ENCODE measurements at places on chromosomes 3 and 15.

DNA sequence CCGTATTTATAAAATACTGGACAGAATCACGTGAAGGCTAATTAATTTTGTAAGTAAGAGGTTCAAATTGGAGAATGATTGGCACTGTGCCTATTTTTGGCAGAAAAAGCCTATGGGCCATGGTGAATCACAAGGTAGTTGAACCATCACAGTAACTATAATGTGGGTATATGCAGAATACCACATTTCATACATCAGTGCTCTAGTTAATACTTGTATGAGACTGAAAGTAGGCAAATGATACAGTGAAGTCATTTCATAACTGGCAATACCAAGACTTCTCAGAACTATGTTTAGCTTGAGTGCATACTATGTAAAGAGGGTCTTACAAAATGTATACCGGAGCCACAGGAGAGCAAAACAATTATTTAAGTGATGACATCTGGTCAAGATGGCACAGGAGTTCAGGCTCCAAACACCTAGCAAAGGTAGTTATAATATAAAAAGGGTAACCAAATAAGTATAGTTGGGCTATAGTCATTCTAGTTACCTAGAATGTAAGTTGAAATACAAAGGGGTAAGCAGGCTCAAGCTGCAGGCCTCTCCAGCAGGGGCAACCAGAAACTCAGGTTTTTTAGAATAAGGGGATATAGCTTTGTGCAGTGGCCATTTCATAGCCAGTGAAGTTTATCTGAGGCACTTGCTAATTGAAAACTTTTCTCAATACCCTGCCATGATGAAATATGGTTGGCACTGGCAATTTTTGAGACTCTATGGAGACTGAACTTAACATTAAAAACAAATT is 19.1 kb downstream of the GPR160 start:
- no peak for DNase-seq

DNA sequence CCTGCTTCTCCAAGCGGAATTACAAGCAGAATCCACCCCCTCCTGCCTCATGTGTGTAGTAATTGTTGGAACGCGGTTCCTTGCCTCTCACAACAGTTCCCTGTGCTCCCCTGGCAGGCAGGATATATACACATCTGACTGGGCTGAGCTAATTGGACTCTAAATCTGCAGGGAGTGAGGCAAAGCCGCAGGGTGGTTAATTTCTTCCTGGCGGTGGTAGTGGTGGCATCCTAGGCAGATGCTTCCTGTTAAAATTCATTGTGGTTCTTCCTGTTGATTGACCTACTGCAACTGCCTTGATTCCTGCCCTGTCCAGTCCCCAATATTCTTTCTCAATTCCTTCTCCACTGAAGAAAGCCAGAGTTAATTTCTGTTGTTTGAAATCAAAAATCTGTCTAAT is 202.9 kb upstream of the PROK2 start:
- DNase-seq, result peak; percentile 39

- DNase-seq, result peak; percentile 59
Observed at GRCh38 chr3:41304593-41304992, 105.3 kb downstream of the CTNNB1 start.

DNA sequence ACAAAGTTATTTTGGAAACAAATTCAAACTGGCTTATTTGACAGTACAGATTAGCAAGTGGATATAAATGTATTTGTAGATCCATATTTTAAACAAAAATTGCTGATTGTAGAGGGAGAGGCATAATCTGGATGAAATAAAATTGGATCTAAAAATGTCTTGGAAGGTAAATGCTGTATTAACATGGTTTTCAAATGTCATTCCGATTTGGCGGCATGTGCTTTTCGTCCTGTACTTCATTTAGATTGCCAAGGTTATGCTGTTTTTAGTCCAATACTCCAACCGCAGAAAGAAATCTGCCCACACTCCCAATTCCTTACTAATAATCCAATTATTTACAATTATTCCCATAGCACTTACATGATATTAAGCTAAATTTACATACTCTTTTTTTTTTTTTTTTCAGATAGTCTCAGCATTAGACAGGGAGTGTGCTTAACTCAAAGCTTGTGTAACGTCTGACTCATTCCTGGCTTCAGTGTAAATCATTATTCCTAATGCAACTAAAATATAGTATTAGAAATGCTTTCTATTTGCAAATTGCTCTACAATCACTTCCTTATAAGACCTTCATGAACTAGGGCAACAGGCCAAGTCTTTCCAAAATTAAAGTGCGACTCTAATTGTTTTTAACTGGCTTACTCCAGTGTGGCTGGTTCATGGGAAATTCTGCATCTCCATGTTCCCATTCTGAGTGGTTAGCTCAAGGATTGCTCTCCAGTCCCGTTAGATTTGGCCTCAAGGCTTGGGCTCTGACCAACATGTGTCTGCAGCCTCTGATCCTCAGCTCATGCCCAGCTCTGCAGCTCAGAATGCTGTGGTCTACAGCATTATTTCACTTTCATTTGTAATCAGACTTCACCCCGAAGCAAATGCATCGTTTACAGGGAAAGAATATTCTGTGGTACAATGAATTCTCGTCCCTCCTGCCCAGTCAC is 103.9 kb downstream of the FBN1 start:
- peak; percentile 66 for DNase-seq

DNA sequence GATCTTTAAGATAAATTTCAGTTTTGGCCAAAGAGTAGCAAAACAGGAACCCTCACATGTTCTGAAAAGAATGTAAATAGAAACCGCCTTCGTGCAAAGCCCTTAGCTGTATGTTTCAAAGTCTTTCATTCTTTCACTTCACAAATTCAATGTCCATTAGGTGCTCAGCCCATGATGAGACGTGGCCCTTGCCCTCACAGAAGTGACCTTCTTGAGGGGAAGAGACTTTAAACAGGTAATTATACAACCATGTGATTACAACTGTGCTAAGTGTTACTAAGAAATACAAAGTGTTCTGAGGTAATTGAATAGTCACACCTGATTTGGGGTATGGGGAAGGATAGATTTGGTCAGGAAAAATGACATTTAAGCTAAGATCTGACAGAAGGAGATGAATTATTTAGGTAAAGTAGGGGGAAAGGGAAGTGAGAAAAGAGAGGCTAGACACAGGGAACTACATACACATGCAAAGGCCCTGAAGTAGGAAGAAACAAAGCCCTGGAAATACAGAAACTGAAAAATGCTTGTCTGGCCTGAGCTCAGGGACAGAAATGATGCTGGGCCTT is 19.6 kb downstream of the HSPBAP1 start:
- no peak for DNase-seq

- DNase-seq, result no peak
Observed at GRCh38 chr3:17259685-17260084, 374.9 kb downstream of the PLCL2 start.

- DNase-seq, result no peak
Observed at GRCh38 chr15:51931638-51932037, 39.9 kb downstream of the LEO1 start.

DNA sequence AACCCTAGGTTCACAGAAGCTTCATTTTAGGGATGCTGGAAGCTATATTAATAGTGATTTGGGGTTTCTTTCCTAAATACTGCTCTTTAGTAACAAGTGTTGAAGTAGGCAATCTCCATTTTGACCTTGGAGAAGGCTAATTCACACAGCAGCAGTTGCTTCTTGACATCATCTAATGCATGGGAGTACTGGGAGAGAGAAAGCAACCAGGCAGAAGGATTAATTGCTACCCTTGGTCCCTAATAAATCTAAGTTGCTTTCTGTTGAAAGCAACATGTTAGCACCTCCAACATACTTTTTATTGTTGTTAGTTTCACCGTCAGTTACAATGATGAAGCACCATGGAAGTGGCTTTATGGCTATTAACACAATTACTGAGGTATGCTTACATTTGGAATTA is 96.2 kb downstream of the ADAMTS9 start:
- DNase-seq, result no peak

DNA sequence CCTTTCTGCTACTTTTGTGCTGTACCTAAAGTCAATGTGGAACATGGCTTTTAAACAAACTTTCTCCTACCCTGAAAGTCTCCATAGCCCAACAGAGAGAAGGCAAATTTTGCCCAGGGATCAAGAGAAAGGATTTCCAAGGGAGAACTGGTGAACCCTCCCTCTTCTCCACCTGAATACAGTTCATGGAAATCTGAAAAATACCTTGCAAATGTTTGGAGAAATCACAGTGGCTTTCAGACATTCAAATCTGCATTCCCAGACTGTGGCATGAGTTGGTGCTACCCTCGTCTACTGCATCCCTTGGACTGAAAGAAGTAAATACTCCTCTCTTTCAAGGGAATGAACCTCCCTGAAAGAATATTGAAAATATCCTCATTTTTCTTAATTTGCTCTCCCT is 38.7 kb downstream of the ZIC4 start:
- no peak for DNase-seq

DNA sequence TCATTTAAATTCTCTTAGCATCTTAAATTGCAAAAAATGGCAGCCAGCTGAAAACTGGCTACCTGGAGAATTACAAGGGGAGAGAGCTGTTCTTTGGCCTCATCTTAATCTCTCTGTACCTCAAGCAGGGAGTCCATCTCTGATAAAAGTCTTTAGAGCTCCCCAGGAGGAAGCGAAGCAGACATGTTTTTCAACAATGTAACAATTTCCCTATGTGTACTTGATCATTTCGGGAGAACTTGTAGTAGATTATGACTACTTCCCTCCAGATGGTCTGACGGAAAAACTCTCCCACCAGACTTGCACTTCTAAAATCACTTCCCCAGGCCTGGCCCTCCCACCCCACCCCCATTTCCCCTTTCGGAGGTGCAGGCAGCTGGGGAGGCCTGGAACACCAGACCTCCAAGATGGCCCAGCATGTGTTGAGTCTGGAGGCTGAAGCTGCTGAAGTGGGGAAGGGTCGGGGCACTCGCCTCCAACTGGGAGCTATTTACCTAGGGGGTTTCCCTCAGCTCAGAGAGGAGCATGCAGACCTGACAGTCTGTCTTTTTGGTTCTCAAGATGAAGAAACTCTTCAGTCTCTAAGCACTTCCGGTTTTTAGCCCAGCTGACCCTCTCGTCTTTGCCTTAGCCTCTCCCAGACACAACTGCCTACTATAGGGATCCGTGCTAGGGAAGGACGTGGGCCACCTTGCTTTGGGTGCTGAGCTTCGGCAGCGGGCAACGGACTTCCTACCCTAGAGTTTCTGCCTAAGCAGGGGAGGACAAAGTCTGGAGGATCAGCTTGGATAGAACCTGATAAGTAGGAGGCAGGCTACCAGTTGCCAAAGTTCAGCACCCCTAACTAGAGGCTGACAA is 164.0 kb upstream of the TBL1XR1 start:
- peak; percentile 43 for DNase-seq

DNA sequence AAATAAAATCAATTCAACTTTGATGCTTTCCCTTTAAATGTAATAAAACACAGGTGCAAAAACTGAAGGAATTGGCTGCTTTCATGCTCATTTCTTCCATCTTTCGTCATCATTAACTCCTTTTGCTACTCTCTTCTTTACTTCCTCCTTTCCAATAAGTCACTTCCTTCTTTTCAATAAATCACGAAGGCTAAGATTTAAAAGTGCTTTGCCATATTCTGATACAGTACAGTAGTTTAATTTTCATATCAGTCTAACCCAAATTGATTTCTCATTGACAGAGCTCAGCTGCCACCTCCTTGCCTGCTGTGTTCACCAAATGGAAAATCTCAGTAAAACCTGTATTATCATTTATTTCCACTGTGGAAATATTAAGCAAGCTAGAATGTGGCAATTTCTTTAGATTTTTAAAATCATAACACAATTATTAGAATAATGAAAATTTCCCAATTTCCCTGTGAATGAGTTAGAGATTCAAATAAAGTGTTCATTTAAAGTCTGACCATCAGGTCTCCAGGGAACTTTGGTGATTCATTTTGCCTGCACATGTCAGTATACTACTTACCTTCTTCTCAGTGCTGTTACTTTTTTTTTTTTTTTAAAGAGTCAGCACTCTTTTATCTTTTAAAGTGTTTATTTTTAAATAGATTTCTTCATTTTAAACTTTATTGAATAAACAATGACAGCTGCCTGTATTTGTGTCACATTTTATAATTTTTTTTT is 41.6 kb downstream of the NANOGP8 start:
- no peak for DNase-seq

DNA sequence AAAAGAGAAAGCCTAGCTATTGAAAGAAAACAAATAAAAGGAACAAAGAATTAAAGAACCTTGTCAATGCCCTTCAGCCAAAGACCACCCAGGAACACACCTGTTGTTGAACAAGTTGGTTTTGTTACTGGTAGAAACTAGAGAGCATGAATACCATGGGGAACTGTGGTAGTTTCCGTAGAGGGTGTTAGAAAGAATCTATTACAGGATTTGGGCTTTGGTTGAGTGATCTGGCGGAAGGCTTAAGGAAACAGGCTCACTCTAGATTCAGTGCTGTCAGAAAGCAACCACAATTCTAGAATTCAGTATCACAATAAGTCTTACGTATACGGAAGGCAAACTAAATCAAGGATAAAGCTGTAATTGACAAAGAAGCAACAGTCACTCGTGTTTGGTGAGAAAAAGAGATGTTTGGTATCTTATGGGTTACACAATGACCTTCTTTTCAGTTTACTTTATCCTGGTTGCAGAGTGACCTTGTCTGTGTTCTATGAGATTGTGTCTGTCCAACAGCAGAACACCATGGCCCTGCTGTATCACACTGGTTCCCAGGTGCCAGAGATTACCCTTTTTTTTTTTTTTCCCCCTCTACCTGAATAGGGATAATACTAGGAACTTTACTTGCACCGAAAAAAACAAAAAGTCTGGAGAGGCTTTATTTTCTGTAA is 265.9 kb downstream of the SHQ1 start:
- no peak for DNase-seq

- no peak for DNase-seq
Observed at GRCh38 chr3:127061641-127062040, 78.7 kb downstream of the PLXNA1 start.

GRCh38 chr3:106065831-106066230 is 197.0 kb upstream of the CBLB start:
- no peak for DNase-seq

- no peak for DNase-seq
Observed at GRCh38 chr3:11610700-11611275, 32.9 kb downstream of the VGLL4 start.

DNA sequence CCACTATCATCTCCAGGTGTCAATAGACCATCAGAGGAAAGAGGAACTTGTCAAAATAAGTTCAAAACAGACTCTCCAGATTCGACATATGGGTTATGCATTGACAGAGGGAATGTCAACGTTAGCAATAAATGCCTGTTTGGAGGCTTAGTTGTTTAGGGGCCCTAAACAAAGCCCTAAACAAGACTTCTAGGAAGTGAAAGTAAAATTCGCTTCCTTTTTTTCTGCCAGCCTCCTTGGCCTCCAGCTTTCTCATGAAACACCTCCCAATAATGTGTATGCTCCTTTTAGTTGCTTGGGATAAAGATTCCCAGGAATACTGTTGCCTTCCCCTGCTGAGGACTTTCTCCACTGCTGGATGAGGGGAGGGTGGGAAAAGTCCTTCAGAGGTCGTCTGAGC is 70.9 kb upstream of the ARNT2 start:
- no peak for DNase-seq

GRCh38 chr3:22419261-22419660 is 668.3 kb upstream of the ZNF385D start:
- no peak for DNase-seq

GRCh38 chr3:65083240-65083639 is 395.4 kb upstream of the ADAMTS9 start:
- DNase-seq, result no peak

GRCh38 chr3:57890874-57891273 is 117.3 kb upstream of the FLNB start:
- no peak for DNase-seq
